Suprapubic skin (tissue), 4 donors: ENCODE measurements at places on chromosomes 11 and 22.

DNA sequence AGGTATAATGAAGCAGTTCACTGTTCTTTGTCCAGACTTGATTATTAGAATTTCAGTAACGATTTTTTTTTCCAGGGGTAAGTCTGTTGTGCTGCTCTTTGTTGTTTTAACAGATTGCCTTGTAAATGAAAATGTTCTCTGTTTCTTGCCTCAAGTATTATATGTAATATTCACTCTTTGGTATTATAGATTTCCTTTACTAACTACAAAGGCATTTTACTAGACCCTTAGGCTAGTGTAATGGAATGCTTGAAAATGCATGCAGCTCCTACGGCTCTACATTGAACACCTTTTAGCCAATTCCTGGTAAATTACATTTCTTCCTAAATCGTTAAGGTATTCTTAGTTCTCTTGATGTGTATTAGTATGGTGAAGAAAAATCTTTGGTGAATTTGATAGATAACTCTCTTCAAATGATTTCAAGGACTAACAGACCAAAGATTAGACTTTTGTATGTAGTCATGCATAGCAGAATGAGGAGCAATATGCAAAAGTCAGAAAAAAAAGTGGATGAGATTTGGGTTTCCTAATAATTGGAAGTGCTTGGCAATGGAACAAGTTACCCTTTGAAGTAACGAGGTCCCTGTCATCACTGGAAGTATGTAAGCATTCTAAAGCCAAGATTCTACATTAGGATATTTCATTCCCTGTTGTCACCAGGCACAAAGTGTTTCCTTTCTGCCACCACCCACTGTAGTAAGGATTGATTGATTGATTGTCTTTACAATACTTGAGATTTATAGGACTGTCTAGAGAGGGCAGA lies 113.1 kb downstream of the DBX1 start:
- DNase-seq = no peak

GRCh38 chr11:113874096-113874495 lies 1.3 kb downstream of the USP28 start:
- no peak for DNase-seq

GRCh38 chr11:126499131-126499752 lies 143.8 kb downstream of the ST3GAL4 start:
- DNase-seq = no peak

- no peak for DNase-seq
Measured at GRCh38 chr11:75894036-75894585, 79.1 kb downstream of the UVRAG start.

- no peak for DNase-seq
Measured at GRCh38 chr11:37533087-37533486, 935.1 kb upstream of the RAG2 start.

GRCh38 chr11:75705541-75705940 lies 12.1 kb upstream of the MOGAT2 start:
- no peak for DNase-seq

DNA sequence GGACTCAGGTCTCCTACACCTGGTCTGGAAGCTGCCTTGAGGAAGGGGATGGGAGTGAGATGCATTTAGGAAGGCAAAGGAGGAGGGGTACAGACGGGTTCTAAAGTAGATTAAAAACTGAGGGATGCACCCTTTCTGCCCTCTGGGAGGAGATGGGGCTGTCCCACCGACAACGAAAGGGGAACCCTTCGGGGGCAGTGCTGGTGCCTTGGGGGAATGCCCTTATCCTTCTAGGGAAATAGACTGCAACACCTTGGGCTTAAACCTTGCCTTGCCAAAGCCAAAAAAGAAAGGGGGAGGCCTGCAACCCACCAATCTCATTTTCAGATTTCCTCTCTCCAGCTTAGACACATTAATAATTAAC lies 89.8 kb downstream of the PLEKHA7 start:
- no peak for DNase-seq

DNA sequence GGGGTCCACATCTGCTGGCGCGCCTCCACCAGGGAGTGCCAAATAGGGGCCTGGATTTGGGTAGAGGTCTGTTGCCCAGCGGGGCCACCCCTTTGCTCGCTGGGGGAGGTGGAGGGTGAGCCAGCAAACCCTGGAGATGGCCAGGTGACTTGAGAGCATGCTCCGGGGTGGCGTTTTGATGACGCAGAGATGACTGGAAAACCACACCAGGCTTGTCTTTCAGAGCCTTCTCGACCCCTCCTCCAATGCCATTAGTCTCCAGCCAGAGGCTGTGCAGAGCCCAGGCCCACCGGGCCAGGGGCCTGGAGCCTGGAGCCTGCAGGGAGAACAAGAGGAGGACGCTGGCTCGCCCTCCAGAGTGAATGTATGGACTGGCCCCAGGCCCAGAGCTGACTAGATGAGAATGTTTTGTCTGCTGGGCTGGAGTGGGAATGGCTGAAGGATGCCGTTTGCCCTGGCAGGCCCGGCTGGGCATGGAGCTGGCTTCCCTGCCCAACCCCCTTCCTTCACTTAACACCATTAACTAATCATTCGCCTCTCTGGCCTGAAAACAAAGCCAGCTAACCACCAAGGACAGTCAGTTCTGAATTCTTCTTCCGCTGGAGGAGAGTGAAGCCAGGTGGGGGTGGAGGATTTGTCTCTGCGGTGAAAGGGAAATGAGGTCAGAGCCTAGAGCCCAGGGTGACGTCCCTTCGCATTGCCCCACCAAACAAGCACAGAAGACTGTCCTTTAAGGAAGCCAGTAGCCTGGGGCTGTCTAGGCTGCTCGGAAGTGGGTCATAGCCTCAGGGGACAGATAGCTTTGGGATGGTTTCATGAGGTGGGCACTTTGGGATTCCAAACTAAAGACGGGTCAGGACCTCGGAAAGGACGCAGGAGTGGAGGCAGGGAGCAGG lies 1.6 kb upstream of the MCAM start:
- DNase-seq = peak; percentile 63

DNA sequence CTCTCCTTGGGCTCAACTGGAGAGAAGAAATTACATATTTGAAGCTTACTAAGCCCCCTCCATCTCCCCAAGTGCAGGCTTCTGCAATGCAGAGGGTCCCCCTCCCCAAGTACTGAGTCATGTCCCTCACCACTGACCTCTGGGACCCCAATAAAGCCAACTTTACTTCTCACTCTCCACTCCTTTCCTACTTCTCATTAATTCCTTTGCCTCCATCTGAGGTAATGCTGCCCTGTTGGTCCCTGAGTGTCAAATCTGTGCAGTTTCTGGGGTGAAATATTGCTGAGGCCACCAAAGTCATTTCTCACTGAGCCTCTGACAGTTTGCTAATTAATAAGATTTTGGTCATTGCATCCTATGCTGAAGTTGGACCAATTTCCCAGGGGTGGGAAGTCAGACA lies 101.6 kb downstream of the NELL1 start:
- DNase-seq = no peak

GRCh38 chr11:66106786-66107599 lies 36.9 kb downstream of the PACS1 start:
- DNase-seq = no peak

DNA sequence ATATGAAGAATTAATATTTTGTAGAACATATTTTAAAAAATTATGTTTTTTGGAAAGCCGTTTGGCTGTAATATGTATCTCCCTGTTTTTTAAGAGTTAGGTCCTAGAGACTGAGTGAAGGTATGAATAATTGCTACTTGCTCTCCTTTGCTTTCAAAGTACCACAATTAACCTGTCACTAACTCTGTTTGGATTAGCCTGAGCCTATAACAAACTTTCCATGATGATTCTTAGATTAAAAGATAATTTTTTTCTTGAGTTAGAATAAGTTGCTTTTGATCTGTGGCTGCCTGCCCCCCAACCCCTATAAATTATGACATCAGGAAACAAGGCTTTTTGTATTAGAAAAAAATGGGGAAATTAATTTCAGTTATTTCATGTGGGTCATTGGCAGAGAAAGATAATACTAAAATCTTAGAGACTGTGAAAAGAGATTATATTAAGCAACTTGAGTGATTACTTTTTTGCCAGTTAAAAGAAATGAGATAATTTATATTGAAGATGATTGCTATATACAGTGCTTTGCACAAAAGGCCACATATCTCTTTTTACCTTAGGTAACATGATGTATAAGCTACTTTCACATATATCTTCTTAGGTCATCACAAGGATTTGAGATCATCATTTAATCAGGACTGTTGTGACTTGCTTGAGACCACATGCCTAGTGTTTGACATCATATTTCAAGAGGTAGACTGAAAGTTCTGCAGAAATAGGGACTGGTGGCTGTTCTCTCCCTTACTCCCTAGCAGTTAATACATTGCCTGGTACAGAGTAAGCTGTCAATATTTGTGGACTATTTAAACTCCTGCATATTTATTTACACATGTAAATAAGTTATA lies 9.6 kb downstream of the MTMR3 start:
- DNase-seq = no peak

- no peak for DNase-seq
Measured at GRCh38 chr11:11577932-11578911, 43.6 kb downstream of the GALNT18 start.

GRCh38 chr11:44387825-44388224 lies 77.9 kb upstream of the ALX4 start:
- no peak for DNase-seq

GRCh38 chr11:9839550-9839949 lies 175.7 kb downstream of the SWAP70 start:
- DNase-seq = no peak

DNA sequence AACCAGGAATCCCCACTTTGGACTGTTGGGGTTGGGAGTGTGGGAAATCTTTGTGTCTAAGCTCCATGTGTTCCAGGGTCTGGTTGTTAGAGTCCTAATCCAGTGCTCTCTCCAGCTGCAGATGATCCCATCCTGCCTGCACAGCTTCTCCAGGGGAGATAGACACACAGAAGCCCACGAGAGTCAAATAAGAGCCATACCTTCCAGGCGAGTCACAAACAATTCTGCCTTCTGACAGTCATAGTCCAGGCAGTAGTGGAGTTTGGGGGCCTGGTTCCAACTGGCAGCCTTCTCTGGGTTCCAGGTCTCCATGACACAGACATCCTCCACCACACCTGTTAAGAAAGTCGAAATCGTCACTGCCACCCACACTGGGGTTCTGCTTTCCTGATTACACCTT lies 32.1 kb downstream of the SYT13 start:
- no peak for DNase-seq

DNA sequence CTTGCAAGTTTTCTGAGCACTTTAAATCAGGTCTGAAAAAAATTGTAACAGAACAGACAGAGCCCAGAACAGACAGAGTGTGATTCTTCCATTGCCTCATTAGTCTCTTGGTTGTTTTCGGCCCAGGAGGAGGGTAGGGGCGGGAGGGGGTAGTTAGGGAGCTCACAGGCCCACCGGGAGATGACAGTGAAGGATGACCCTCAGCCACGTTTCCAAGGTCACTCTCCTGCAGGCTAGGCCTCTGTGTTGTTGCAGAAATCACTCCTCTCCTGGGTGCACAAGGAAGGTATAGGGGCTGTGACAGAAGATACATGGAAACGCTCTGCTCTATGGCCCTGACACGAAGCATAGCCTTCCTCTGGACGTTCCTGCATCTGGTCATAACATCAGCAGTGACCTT lies 69.3 kb downstream of the ABTB2 start:
- no peak for DNase-seq

DNA sequence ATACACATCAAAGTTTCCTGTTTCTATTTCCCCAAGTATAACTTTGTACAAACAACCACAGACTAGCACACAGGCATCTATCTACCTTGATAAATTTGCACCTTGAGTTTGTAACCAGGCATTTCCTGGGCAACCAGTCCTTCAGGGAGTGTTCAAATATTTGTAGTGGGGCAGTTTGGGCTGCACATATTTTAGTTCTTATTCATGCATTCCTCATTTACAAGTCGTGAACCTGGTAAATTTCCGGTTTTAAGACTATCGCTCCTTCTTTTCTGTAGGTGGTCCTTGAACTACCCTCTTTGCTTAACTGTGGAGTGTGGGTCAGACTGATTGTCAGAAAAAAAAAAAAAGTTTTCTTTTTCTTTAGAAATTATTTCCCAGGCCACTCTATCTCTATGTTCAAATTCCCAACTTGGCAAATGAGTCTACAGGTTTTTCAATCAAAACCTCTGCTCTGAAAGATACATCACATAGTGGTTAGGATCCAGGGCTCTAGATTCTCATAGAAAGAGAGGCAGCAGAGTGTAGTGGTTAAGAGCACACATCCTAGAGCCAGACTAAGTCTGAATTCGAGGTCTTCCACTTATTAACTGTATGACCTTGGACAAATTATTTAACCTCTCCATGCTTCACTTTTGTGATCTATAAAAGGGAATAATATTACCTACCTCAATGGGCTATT lies 201.5 kb downstream of the SOX6 start:
- no peak for DNase-seq

DNA sequence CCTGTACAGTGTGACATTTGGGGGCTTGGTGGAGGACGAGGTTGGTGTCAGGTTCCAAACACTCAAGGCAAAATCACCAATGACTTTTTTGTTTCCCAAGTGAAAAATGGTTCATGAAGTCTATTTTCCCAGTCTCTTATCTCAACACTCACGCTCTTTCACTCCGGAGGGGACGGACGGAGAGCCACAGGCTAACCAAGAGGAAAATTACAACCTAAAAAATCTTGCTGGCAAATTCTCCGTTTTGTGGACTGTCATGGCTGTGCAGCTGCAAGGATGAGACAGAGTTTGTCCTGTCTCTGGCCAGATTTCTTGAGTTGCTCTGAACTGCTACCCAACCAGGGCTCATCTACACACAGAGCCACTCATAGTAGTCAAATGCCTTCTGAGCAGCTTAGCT lies 101.2 kb downstream of the ABTB2 start:
- DNase-seq = no peak

- DNase-seq = no peak
Measured at GRCh38 chr11:78231962-78232501, 43.3 kb downstream of the USP35 start.

GRCh38 chr11:870418-870817 lies 27.8 kb downstream of the TSPAN4 start:
- no peak for DNase-seq

GRCh38 chr11:3955299-3955665 lies 99.8 kb downstream of the STIM1 start:
- DNase-seq = no peak

GRCh38 chr11:63843041-63843440 lies 4.1 kb downstream of the MARK2 start:
- DNase-seq = no peak

DNA sequence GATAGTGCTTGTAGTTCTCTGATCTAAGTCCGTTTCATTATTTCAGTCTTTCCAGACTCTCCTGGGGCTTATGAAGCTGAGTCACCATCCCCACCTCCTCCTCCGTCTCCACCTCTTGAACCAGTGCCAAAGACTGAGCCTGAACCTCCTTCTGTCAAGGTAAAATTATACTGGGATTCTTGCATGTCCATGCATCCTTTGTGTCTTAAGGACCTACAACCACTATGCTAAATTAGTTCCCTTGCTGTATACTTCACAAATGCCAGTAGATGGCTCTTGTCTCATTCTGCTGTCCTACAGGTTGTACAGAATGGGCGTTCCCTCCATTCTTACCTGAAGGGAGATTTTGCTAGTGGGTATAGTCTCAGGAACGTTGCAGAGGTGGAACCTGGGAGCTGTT lies 42.2 kb downstream of the POLD3 start:
- DNase-seq = no peak
